ENCODE measurements at places on chromosomes 12 and 14.

DNA sequence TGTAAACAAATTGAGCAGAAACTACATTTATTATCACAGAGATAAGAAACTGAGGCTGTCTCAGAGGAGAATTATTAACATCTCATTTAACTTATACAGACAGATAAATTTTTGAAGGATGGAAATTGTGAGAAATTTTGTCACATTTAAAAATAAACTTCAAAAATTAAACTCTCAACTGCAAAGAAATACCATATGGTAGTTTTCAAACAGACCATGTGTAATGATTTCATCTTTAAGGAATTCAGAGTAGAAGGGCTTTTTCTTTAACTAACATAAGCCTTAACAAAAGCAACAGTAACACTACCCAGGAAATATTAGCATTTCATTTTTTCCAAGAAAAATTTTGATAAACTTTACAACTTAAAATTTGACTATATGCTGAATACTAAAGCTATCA lies 26.6 kb downstream of the NUP37 start:
- peak; percentile 31 for DNase-seq

DNA sequence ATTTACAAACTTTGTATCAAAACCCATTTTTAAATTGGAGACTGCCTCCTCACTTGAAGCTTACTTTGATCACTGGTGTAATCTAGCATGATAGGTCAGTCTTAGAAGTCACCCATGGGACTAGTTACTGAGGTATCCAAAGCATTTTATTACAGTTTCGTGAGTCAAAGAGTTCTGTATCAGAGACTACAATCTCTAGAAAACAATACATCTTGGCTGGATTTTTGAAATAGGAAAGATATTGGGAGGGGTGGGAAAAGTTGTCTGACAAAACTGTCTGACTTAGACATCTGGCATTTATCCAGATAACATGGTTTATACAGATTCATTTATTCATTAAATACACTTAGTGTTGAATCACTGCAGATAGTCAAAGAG lies 173.5 kb upstream of the PDZRN4 start:
- peak; percentile 2 for DNase-seq

GRCh38 chr14:69351385-69351784 lies 46.7 kb downstream of the ERH start:
- no peak for DNase-seq

- no peak for DNase-seq
Observed at GRCh38 chr12:72888693-72889092, 616.5 kb downstream of the TRHDE start.

DNA sequence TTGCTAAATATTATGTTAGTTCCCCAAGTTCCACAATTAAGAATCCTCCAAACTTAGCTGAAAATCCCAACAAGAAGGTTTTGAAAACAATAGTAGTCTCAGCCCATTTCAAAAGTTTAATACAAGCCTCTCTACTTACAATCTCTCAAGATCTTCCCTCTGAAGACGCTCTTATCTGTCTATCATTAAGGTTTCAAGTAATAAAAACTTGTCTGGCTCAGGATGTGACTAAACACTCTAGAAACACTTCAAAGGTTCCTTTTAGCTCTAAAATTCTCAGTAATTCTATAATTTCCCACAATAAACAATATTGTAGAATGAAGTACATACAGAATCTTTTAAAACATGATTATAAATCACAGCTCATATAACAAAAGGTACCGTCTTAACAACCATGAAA lies 16.3 kb downstream of the YAF2 start:
- DNase-seq: no peak

- DNase-seq: no peak
Observed at GRCh38 chr12:63318933-63319332, 167.9 kb upstream of the AVPR1A start.

DNA sequence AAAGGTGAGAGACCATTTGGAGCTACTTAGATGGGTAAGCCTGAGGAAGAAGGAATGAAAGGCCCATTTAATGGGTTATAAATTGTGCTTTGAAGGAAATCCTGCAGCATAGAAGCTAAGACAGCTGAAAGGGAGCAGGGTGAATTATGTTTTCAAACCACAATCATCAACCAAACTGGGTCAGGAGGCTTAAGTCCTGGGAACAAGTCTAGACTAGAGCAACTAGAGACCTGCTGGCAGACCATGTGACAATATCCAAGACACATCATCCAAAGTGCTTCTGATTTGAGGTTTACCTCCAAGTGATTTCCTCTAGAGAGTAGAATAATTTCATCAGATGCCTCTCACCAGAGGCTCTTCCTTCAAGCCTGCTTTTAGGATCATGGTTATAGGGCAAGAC lies 53.7 kb downstream of the MAP3K9 start:
- no peak for DNase-seq

DNA sequence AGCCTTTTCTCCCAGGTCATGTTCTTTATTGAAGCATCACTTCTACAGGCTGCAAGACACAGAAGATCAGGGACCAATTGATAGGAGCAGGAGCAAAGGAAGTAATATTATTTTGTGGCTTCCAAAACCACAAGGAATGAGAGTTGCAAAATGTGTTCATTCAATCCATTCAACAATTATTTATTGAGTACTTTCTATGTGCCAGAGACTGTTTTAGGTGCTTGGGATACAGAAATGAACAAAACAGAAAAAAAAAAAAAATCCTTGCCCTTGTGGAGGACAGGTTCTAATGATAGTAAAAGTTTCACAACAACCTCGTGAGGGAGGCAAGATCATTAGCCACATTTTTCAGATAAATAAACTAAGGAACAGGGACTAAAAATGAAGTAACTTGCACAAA lies 20.1 kb upstream of the DACT1 start:
- DNase-seq: peak; percentile 13

- no peak for DNase-seq
Observed at GRCh38 chr14:79318371-79318770, 892.9 kb downstream of the DIO2 start.

- no peak for DNase-seq
Observed at GRCh38 chr14:78083837-78084236, 86.3 kb upstream of the NRXN3 start.

- no peak for DNase-seq
Observed at GRCh38 chr14:63647696-63648410, 6.2 kb upstream of the WDR89 start.

- no peak for DNase-seq
Observed at GRCh38 chr12:31850268-31850667, 108.9 kb upstream of the RESF1 start.

DNA sequence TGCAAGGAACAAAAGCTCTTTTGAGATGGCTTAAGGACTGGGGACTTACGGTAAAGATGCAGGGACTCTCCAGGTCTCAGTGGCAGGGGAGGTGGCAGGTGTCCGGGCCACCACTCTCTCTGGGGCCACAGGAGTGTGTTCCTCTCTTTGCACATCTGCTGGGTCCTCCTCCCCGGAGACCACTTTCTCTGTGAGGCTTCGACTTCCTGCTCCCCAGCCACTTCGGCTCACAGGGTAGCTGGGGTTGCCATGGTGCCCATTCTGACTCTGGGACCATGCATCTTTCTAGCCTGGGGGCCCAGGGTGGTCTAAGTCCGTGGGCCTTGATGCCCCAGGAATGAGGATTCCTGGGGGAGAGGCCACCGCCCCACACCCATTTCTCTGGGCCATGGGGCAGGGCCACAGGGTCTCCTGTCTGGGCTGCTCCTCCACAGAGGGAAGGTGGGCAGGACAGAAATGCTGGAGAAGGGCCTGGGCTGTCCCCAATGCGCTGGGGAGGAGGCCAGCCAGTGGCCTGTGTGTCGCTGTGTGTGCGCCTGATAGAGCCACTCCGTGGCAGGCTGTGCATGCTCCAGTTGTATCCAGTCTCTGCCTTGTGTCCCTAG lies 38.5 kb downstream of the CCDC92 start:
- DNase-seq: no peak

DNA sequence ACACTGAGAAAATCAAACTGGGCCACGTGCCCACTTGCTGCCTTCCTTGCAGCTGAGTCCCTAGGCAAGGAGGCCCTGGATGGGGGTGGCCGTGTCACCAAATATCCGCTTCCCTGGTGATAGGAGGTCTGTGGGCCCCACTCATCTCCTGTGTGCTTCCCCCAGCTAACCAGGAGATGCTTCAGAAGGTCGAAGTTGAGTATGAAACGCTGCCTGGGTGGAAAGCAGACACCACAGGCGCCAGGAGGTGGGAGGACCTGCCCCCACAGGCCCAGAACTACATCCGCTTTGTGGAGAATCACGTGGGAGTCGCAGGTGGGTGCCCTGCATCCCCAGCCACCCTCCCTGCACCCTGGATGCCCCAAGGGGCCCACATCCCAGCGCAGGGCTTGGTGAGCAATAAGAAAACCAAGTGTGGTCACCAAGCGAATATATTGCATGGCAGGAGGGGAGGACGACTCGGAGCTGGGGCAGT lies 6.8 kb upstream of the SIVA1 start:
- no peak for DNase-seq

GRCh38 chr12:4267704-4268328 lies 5.7 kb upstream of the CCND2 start:
- DNase-seq: no peak

DNA sequence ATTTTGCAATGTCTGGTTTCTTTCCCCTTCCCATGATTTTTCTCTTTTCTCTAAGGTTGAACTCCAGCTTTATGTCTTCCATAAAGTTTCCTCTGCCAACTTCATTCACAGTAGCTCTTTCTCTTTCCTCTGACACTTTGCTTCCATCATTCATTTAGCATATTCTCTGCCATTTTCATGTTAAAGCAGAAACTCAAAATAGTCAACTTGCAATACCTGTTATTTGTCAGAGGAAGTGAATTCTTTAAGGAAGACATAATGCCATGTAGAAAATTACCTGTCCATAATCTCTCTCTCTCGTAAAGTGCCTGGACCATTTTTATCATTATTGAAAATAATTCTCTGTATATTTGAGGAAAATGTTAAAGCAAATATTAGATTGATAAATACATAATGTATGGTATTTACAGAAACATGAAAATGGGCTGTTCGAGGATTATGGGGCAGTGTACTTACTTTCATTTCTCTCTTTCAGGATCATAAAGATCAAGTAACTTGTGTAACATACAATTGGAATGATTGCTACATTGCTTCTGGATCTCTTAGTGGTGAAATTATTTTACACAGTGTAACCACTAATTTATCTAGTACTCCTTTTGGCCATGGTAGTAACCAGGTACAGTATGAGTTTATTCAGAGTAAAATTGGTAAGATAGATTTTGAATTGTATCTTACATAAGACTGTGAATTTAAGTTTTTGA lies 12.6 kb downstream of the NEDD1 start:
- no peak for DNase-seq

- no peak for DNase-seq
Observed at GRCh38 chr12:92302041-92302829, 156.6 kb upstream of the BTG1 start.

GRCh38 chr12:5099591-5099990 lies 55.9 kb downstream of the KCNA5 start:
- DNase-seq: no peak

DNA sequence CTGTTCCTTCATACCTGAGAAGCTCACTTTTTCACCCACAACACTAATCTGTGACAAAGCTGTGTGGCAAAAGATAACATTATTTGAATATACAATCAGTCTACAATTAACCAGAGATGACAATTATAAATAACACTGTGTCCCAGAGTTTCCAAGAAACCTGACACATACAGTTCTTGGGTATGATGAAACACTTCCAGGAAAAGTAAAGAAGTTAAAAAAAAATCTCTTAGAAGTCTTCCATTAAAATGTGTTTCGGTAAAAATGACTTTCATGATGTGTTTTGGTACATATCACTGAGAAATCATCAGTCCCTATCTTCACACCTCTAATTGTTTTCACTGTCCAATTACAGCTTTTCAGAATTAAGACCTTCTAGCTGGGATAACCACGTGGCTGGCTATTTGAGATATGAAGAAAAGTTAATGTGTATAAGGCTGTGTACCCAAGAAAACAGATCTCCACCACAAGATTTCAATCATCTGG lies 390.2 kb downstream of the SOX5 start:
- no peak for DNase-seq

Measured in AG08395 (cell line).